ENCODE measurements at places on chromosomes 3 and 15.

GRCh38 chr3:69178838-69179739 lies 56.7 kb upstream of the LMOD3 start:
- no peak for DNase-seq

DNA sequence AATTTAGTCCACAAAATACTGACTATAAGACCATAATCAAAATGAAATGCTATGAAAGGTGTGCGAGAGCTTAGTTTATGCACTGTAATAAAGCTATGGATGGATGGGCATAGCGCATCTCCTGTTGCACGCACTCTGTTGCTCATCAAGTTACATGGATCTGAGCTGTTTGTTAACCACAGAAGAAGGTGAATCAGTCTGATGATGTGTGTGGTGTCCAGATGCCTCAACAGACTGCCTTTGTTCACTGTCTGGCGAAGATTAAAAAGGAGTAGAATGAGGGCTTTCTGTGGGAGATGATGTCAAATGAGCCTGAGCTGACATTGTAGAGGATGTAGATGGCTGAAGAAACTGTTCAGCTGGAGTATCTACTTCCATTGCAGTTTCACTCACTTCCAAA lies 36.1 kb downstream of the NSMCE3 start:
- no peak for DNase-seq

- no peak for DNase-seq
Measured at GRCh38 chr15:82398785-82399184, 30.8 kb upstream of the GOLGA6L9 start.

DNA sequence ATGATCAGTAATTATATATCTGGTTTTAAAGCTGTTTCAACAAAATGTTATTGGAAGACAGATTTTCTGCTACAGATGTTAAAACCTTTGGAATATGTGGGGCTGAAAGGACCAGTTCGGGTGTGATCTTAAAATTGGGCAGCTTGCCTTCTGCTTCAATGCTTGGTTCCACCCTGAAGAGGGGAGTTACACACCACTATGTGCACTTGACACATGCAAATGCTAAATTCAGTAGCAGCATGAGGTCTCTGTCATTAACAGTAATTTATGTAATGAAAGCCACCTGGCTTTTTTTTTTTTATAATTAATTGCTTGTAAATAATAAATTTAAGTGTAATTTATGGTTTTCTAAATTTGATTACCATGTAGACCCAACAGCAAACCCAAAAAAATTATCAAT lies 24.6 kb downstream of the CDIN1 start:
- DNase-seq: no peak

- DNase-seq: no peak
Measured at GRCh38 chr15:56174649-56175048, 69.0 kb downstream of the RFX7 start.
